Caki2 (cell line): ENCODE measurements at places on chromosomes 13 and 19. TPM values are rescaled to one million over a fixed set of nuclear protein-coding genes. Genes with fewer than 3 reads are reported as not detected.

DNA sequence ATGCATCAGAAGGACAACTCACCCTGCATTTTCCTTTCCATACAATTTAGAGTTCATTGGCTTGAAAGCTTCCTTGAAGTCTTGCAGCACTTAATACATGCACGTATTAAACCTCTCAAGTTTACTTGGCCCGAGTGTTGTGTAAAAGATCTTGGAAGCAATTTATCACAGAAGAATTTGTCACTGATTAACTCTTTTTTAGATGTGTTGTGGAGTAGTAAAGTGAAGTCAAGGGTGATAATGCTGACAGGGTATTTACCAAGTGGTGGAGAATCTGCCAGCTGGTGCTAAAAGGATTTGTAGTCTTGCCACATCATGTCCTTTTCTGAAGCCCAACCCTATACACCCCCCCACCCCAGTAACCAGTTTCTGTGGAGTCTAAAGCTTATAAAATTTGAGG is 421.0 kb upstream of the MIR17HG start:
- peak; percentile 80 for DNase-seq

The PLK5 gene
- total RNA-seq: not detected in 2 replicates

- DNase-seq: no peak
Measured at GRCh38 chr19:44666852-44667556, 4.3 kb upstream of the CEACAM19 start.

The TMEM255B gene
- 0.09 TPM in 1 of 2 replicates, not detected in the other for total RNA-seq

The KLF16 gene
- 9.6 and 15.9 TPM in 2 replicates for total RNA-seq

DNA sequence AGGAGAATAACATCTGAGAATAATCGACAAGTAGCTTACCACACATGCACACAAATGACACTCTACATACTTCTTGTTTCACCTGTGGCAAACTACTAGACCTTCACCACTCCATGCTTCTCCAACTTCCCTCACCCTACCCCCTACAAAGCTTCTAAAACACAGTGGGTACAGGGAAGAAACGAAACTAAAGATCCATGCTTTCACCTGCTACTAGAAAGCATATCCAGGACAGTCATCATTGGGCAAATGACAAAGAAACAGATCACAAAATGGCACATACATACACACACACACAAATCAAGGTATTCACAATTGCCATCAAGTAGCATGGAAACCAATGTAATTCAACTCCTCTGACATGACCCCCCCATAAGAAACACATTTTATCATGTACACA is 10.6 kb downstream of the BRD4 start:
- DNase-seq: no peak

The KISS1R gene
- total RNA-seq: not detected in 2 replicates

The SAMD4B gene
- 39.6 and 63.2 TPM in 2 replicates for total RNA-seq

GRCh38 chr13:76833441-76833954 is 52.7 kb downstream of the KCTD12 start:
- no peak for DNase-seq

The SCN1B gene
- total RNA-seq: 3.3 and 4.3 TPM in 2 replicates

- no peak for DNase-seq
Measured at GRCh38 chr13:99439048-99439447, 62.2 kb upstream of the TM9SF2 start.

DNA sequence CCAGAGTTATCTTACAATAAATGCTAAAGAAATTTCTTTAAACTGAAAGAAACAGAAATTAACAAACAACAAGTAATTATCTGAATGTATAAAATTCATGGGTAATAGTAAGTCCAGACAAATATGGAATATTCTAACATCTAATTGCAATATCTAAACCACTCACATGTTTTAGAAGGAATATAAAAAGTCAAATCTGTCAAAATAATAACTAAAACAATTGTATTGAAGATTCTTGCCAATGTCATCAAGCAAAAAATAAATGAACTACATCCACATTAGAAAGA is 942.9 kb upstream of the PCDH20 start:
- DNase-seq: no peak

The CEACAM19 gene
- not detected in 2 replicates for total RNA-seq

- no peak for DNase-seq
Measured at GRCh38 chr13:40442826-40443225, 223.6 kb downstream of the FOXO1 start.

The TSHZ3 gene
- total RNA-seq: 0.35 and 1.2 TPM in 2 replicates

DNA sequence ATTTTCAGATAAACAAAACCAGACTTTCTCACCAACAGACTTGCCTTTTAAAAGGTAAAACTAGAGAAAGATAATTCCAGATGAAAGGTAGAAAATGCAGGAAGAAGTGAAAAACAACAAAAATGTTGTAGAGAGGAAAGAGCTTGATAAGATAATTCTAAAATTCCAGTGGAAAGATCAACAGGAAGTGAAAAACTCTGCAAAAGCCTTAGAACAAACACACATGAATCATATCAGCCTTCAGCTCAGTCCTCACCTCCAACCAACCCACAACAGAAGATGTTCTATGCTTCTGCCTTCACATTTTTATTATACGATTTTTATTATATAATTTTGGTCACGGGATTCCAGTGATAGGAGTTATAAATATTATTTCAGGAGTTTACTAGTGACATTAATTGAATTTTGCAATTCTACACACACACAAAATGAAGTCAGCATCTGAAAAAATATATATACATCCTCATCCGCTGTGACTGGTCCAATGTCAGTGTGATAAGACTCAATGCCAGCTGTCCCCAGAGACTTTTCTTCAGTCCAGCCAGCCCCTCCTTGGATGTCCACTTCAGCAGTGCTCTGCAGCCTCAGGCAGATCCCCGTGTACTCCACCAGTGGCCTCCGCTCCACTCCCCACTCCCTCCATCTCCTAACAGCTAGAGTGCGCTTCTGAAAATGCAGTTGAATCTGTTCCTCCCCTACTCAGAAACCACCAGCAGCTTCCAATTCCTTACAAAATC is 57.9 kb downstream of the GADD45B start:
- no peak for DNase-seq

DNA sequence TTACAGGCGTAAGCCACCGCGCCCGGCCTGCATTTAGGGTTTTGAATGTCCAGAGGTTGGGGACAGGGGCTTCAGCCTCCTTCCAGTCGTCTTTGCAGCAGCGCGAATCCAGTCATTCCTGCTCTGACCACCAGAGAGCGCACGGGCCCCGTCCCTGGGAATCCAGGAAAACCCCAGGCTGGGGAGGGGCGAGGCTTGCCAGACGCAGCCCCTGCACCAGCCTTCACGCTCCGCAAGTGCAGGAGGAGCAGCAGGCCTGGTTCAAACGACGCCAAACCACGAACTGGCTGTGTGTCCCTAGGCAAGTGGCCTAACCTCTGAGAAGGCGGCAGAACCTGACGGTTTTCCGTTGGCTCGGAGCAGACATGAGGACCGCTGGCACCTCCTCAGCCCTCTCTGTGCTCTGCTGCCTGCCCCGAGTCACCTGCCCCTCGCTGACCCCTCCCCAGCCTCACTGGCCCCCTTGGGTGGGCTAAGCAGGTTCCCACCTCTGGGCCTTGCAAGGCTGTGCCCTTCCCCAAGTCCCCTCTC is 2.0 kb upstream of the RNF126 start:
- peak; percentile 64 for DNase-seq

The FUT3 gene
- not detected in 2 replicates for total RNA-seq

The VAV1 gene
- total RNA-seq: 5.3 and 6.8 TPM in 2 replicates

The SPACA4 gene
- total RNA-seq: not detected in 2 replicates

- DNase-seq: no peak
Measured at GRCh38 chr19:1882089-1882785, 3.1 kb downstream of the ABHD17A start.
